ENCODE measurements at places on chromosomes 5 and 9.
A peak's percentile ranks its signal among the peaks of the same experiment; 100 is the strongest.

- peak; percentile 27 for DNase-seq
These were observed 186.2 kb downstream of the FANCC start for GRCh38 chr9:95131023-95131943.

DNA sequence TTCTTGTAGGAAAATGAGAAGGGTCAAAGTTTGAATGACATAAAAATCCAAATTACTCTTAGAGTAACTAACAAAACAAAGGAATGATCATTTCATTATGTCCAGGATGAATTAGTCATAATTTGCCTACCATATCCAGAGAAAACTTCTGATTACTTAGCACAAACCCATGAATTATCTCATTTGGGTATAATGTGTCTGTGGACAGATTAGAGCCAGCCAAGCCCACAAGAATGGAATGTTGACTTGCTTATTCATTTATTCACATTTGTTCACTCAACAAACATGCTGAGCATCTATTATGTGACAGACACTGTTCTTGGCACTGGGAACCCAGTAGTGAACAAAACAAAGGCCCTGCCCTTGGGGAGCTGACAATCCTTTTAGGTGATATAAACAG lies 87.4 kb downstream of the APBA1 start:
- no peak for DNase-seq

DNA sequence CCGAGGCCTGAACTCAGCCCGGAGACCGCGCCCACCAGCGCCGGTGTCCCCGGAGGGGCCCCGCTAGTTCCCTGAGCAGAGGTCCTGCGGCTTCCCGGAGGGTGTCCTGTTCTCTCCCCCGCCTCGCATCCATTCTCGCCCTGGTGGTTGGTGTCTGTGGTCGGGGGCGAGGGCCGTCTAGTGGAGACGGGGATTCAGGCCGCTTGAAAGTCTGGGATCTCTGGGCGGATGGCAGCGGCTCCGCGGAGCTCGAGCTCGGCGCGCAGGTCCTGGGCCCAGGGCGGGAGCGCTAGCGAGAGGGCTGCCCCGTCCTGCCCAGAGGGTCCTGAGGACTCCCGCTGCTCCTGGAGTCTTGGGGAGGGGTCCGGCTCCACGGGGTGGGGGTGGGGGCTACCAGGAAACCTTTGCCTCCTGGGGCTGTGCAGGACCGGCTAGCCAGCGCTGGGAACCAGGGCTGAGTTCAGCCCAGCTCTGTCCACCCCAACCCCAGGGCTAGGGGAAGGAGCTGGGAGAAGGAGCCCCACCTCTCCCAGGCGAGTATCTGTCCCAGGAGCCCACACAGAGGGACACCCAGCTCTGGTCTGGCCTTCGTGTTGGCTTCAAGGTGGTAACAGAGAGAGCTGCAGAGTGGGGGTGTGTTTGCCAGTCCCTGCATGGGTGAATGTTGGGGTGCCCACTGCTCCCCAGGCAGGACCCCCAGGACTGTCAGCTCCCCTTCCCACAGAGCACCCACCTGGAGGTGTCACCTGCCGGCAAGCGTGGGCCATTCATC lies 4.0 kb downstream of the TOR4A start:
- no peak for DNase-seq

DNA sequence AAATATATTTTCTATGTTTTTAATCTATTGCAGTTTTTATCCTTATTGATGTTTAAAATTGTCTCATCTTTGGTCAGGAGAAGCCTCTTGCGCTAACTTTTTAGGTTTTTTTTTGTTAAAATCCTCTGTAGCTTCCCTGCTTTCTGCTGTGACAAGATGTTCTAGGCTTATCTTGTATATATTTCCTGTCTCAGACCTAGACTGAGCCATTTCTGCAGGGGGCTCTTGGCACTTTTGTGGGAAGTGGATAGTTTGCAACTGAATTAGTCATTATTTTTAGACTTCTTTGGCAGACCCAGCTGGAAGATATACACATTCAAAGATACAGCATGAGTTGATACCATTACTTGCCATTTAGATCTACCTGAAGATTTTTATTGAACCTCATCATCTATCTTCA lies 28.8 kb downstream of the TCERG1 start:
- no peak for DNase-seq

GRCh38 chr5:27472871-27473270 lies 434.5 kb upstream of the CDH9 start:
- no peak for DNase-seq

GRCh38 chr5:56735849-56736641 lies 79.3 kb upstream of the MAP3K1 start:
- DNase-seq: no peak

- DNase-seq: no peak
These were observed 55.1 kb downstream of the ASS1 start for GRCh38 chr9:130499804-130500263.

DNA sequence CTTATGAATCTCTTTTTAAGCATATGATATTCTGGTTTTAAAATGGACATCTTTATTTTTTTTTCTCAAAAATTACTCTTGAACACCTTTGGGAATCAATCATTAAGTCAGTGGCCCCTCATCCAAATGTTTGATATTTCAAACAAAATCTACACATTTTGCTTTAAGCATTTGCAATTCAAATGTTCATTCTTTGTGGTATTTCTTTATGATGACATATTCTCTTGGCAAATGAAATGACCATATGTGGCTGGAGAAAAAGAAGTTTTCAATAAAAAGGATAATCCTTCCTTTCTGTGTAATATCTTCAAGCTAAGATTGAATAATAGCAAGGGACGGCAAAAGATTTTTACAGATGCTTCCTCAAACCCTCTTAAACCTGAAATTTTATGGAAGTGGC lies 420.8 kb downstream of the MTRR start:
- DNase-seq: no peak

DNA sequence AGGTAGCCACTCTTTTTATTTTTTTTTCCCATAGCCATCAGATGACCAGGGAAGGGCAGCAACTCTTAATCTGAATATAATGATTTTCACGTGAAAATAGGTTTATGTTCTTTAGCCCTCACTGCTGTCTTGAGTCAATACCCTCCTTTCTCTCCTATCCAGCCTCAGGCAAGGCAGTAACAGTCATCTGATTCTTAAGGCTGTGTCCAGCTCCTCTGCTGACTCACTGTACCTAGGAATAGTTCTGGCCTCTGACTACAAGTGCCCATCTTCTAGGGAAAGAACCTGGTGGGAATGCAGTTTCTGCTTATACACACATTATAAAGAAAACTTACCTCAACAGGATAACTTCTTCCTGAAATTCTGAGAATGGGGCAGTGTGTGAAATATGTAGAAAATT lies 30.7 kb downstream of the DHX29 start:
- no peak for DNase-seq

DNA sequence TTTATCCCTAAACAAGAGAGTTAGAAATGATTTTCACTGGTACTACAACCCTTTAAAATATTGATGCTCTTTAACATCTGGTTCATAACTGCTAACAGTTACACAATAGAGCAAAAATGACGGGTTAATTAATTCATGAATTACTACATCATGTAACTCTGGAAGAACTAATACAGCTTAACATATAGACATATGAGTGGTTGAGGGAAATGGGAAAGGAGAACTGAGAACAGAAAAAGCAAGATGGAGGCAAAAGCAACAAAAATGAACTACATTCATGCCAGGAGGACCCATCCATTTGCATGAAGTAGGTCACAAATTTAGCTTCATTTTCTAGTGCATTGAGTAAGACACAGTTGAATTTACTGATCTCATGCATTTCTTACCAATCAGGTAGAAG lies 61.8 kb downstream of the C9 start:
- no peak for DNase-seq

- no peak for DNase-seq
These were observed 5.9 kb upstream of the CDH6 start for GRCh38 chr5:31187591-31187990.

- no peak for DNase-seq
These were observed 159.4 kb downstream of the FBN2 start for GRCh38 chr5:128378632-128379031.

- DNase-seq: no peak
These were observed 20.7 kb downstream of the OSMR start for GRCh38 chr5:38866362-38867031.

- no peak for DNase-seq
These were observed 349.2 kb downstream of the SLIT3 start for GRCh38 chr5:168951769-168952168.

- DNase-seq: no peak
These were observed 37.8 kb downstream of the FAM78A start for GRCh38 chr9:131238402-131239021.

- DNase-seq: no peak
These were observed 59.2 kb downstream of the PRELID2 start for GRCh38 chr5:145775893-145776444.

GRCh38 chr9:79154806-79155205 lies 417.0 kb upstream of the TLE4 start:
- DNase-seq: no peak
